Stimulated activated CD8-positive, alpha-beta memory T cell treated with anti-CD3 and anti-CD28 coated beads, Interleukin-7, amount 100 ng/mL, for 24 hours (primary cell): ENCODE measurements at places on chromosomes 2 and 18.
A peak's percentile ranks its signal among the peaks of the same experiment; 100 is the strongest.

DNA sequence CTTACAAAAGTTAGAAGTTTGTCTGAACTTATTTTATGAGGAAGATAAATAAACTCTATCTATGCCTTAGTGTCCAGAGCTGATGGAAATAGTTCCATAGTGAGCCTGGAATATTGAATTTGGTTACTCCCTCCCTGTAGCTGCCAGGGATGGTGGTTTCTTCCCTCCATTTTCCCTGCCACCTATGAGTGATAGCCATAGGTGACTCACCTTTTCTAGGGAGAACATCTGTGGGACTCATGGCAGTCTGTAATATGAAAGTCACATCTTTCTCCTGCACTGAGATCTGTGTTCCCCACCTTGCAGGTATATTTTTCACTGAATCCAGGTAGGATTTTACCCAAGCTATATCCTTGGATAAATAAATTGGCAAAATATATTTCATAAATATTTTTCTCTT is 148.8 kb downstream of the TPGS2 start:
- DNase-seq, result no peak

DNA sequence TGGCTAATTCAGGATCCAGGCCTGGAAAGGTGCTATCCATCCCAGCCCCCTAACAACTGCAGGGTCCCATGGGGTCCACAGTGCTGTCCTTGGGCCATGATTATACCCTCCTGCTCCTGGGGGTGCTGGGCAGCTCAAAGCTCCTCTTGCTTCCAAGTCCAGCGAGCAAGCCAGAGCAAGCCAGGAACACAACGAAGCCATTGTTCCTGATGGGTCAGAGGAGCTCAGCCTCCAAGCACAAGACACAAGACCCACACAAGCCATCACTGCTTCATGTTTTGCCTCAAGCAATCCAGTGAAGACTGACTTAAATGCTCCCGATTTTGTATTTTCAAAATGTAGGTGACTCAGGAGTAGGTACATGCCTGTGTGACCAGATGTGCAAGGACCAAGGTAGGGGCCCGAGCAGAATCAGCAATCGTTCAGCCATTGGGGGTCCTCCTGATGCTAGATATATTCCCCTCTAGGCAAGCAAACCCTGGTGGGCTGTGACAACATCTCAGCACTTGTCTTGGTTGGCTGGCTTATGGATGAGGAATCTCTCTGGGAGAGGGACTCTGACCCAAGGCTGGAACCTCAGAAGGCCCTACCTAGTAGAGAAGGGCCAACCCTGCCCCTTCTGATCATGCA is 90.8 kb downstream of the EPAS1 start:
- no peak for DNase-seq

DNA sequence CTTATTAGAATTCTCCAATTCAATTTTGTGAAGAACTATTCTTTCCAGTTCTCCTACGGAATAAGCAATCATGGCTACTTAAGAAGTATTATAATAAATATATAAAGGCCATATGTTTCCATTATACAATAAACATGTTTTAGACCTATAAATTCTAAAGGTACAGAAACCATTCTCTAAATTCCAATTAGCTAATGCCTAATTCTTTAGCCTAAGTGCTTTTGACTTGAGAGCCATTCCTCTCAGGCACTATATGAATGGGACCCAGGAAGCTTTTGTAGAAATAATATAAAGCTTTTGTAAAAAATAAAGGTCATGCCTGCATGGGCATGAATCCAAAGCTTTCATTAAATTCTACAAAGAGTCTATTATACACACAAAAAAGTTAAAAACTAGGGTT is 161.0 kb upstream of the UNC80 start:
- DNase-seq, result no peak

DNA sequence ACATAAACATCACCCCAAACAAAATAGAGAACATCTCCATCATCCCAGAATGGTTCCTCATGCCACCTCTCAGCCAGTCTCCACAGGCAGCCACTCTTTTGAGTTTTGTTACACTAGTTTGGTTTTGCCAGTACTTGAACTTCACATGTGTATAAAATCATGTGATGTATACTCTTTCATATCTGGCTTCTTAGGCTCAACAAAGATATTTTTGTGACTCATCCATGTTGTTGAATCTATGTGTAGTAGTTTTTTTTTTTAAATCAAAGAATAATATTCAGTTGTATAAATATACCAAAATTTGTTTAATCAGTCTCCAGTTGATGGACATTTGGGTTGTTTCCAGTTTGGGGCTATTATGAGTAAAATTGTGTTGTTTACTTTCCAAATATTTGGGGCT is 75.9 kb downstream of the PMS1 start:
- DNase-seq, result no peak

DNA sequence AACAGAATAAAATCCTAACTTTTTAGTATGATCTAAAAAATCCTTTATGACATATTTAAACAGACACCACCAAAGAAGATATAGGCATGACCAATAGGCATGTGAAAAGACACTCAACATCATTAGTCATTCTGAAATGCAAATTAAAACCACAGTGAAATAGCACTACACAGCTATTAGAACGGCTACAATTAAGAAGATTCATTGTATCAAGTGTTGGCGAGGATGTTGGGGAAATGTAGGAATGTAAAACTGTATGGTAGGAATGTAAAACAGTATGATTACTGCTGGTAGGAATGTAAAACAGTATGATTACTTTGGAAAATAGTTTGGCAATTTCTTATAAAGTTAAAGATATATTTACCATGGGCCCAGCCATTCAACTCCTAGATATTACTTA is 253.3 kb upstream of the TCF4 start:
- no peak for DNase-seq

DNA sequence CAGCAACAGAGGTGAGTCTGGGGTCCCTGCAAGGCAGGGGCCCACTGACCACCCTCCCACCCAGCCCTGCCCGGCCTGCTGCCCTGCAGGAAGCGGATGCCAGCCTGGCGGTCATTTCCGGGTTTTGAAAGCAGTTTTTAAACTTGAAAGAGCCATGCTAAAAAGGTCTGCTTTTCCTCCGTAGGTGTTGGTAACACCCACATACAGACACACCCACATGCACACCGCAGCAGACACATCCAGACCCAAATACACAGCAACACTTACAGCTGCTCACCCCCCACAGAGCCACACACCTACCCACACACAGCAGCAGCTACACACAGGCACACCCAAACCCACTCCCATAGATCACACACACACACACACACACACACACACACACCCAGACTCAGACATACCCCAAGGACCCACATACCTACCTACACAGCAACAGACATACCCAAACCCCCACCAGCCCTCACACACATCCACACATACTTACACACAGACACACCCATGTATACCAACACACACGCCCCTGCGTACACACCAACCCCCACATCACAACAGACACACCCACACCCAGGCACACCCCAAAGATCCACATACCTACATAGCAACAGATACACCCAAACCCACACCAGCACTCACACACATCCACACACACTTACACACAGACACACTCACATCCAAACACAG is 7.6 kb downstream of the ZFP36L2 start:
- DNase-seq, result no peak

- DNase-seq, result no peak
These were observed 29.4 kb downstream of the MAIP1 start for GRCh38 chr2:199984755-199985154.

- DNase-seq, result no peak
These were observed 87.0 kb upstream of the SPATS2L start for GRCh38 chr2:200219309-200220113.

DNA sequence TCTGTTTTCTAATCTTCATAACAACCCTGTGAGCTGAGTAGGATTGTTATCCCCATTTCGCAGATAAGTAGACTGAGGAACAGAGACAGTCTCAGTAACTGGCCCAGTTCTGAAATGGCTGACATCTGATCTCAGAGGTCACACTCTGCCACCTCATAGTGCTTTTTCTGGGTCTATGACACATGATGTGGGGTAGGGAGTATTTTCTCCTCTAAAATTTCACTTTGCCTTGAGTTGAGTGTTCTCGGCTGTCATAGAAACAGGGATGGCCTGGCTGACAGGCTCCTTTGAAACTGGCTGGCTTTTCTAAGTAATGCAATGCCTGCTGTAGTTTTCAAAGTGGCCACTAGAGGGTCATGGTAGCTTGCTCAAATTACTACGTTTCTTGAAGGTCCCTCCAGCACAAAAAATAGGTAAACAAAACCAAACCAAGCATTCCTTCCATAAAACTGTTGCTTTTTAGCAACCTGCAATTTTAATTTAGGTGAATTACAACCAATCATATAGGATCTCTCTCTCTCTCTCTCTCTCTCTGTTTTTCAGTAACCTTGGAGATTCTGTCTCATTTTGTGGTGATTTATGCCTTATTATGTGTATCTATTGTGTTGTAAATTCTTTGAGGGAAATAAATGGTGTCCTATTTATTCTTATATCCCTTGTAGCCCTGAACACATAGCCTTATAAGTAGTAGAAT is 84.2 kb upstream of the TTN start:
- DNase-seq, result peak; percentile 25

DNA sequence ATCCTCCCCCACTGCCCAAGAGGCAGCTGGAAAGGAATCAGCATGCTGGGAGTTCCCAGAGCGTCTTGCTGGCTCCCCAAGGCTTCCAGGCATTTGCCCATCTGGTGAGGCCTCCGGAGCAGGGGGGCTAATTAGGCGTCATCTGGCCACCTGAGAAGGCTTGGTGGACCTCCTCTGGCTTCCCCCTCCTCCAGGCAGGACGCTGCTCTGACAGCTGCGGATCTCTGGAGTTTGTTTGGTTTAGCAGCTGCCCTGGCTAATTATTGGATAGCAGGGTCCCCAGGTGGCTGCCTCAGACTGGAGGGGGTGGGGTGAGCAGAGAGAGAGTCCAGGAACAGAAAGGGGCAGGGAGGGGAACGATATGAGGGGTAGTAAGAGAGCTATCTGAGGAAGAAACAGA is 425.2 kb upstream of the MEX3C start:
- DNase-seq, result no peak

- DNase-seq, result no peak
These were observed 292.4 kb downstream of the SRBD1 start for GRCh38 chr2:45318686-45319085.

- DNase-seq, result no peak
These were observed 65.7 kb upstream of the DAPL1 start for GRCh38 chr2:158729451-158729850.

GRCh38 chr18:32093523-32093922 is 1.8 kb downstream of the RNF138 start:
- no peak for DNase-seq

- no peak for DNase-seq
These were observed 92.6 kb downstream of the EPB41L3 start for GRCh38 chr18:5451150-5451549.

DNA sequence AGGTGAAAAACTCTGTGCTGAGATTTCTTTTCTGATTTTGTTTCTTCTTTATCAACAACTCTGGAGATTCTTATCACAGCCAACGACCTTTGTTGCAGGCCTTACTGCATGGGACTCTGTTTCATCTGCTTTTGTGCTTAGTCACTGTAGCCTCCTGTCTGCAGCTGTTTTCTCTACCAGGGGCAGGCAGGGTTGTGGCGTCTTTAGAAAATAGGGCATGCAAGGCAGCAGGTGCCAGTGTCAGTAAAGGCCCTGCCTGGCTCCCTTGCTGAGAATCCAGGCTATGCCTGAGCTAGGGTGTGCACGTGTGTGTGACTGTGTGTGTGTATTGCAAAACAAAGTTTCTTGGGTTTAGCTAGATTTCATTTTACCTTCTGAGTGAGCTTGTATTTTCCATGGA is 14.6 kb upstream of the SLC9A2 start:
- no peak for DNase-seq

- no peak for DNase-seq
These were observed 607.0 kb upstream of the HS6ST1 start for GRCh38 chr2:128925631-128926030.

DNA sequence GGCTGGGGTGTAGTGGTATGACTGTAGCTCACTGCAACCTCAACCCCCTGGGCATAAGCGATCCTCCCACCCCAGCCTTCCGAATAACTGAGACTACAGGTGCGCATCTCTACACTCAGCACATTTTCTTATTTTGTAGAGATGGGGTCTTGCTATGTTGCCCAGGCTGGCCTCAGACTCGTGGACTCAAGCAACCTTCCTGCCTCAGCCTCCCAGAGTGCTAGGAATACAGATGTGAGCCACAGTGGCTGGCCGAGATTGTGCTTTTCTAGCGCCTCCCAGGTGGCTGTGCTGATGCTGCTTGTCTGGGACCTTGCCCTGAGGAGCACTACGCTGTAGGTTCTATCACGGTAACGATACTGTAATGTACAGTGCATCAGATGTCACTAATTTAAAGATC is 155.6 kb downstream of the AGAP1 start:
- DNase-seq, result no peak

GRCh38 chr18:24396082-24396633 is 1.5 kb downstream of the OSBPL1A start:
- no peak for DNase-seq

DNA sequence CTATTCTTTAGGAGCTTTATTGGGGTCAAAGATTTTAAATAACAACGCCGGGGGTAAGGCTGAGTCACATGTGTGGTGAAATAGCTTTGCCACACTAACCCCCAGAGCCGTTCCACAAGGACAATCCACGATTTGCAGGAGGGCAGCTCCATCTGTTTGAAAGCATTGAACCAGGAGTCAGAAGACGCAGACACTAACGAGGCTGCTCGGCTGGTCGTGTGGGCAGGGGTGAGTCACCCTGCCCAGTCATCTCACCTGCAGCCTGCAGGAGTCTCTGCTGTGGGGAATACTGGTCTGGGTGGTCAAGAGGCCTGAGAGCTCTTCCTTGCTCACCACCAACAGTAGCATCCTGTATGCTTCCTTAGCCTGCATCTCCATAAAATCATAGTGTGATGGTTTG is 149.2 kb upstream of the NCK2 start:
- no peak for DNase-seq

GRCh38 chr2:202610380-202610779 is 24.4 kb upstream of the FAM117B start:
- no peak for DNase-seq

DNA sequence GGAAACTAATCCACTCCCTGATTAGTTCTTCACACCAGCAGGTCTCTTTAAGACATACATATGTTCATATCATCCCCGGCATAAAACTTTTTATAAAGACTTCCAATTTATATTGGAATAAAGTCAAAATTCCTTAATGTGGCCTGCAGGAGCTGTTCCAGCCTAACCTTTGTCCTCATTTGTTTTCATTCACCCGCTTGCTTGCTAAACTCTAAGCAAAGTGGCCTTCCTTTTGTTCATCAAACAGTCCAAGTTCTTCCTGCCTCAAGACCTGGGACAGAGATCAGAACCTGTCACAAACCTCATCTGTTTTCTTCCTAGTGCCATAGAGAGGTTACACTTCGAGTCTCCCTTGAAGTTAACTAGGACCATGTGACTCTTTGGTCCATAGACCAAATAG is 339.4 kb upstream of the ID2 start:
- no peak for DNase-seq

GRCh38 chr2:232974396-232974795 is 38.7 kb downstream of the NGEF start:
- DNase-seq, result no peak

DNA sequence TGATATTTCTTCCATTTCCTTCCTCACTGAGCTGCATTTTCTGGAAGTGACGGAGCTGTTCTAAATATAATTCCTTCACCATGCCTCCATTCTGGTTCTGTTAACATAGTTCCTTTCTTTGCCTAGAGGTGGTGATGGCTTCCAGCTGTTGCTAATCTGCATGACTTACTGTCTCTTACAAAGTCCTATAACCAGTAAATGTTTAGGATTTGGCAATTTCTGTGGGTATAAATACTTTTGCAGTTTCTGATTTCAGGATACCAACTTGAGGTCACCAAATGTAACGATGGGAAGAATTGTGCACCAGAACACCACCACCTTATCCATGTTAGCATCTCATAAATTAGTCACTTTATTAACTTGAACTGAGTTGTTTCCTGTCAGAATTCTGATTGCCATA is 101.7 kb upstream of the FN1 start:
- DNase-seq, result no peak

- DNase-seq, result no peak
These were observed at the start of gene LYPD6 for GRCh38 chr2:149330127-149331022. Gene LYPD6, plus strand, starts transcription at chr2:149330587. Its CDS starts 107,122 bp downstream, at chr2:149437709.
